Activated naive CD4-positive, alpha-beta T cell (primary cell): ENCODE measurements at places on chromosomes 16 and 17.

- DNase-seq, result peak; percentile 52
These were observed 217.3 kb downstream of the RBFOX3 start for GRCh38 chr17:79393358-79394052.

DNA sequence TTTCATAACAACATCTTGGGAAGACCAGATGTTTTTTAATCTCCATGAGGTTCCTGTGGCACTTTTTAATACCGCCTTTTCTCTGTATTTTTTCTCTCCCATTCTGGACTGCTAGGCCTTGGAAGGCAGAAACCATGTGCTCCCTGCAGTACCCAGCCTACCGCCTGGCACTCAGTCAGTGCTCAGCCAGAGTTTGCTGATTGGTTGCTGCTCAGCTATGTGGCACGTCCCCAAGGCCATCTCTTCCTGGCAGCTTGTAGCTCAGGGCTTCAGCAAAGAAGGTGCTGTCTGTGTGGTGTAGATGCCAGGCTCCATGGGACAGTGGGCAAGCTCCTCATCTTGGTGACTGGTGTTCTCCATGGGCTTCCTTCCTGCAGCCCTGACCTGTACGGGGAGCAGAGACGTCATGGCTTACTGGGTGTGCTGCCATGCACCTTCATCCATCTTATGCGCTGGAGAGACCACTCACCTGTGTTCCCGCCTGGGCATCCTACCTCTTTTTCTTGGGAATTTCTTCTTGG, 86.7 kb downstream of the CLEC16A start:
- no peak for DNase-seq

- DNase-seq, result no peak
These were observed 6.9 kb upstream of the SLC38A8 start for GRCh38 chr16:84049403-84050060.

DNA sequence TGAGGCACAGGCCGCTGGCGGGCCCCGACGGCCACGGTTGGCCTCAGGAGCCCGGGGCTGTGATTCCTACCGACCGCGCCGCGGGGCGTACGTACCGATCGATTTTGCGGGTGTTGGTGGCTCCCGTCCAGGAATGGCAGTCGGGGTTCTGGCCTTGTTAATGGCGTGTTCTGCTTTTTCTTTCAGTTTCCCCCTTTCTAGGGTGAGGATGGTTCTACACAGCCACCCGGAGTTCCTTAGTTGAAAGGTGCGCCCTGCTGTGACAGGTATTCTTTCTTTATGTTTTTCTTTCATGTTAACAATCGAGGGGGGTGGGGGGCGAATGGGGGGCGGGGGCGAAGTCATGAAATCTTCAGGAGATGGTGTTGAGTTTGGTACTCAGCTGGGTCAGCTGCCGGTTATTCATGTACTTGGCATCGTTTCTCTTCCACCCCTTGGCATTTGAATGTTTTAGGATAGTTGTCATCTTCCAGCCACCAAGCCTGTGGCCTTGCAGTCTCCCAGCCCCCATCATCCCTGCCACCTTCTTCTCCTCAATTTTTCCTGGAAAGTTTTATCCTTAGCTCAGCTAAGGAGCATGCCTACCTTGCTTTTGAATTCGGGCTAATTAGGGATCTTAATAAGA, 802 bp downstream of the CYLD start:
- DNase-seq, result no peak

DNA sequence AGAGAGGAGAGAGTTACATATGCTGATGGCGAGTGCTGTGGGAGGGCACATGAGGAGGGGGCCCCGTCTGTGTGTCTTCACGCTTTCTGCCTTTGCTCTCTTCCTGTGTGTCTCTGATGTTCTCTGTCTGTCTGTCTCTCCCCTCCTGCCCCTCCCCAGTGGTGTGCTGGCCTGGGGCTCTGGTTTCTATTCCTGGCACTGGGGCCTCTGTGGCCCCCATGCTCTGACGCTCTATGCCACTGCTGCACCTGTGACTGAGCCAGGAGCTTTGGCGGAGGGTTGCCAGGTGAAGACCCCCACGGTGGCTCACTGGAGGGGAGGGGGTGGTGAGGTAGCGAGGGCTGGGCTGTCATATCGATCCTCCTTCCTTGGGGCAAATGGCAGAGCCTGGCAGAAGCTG, 24.6 kb upstream of the BRD7 start:
- DNase-seq, result no peak

DNA sequence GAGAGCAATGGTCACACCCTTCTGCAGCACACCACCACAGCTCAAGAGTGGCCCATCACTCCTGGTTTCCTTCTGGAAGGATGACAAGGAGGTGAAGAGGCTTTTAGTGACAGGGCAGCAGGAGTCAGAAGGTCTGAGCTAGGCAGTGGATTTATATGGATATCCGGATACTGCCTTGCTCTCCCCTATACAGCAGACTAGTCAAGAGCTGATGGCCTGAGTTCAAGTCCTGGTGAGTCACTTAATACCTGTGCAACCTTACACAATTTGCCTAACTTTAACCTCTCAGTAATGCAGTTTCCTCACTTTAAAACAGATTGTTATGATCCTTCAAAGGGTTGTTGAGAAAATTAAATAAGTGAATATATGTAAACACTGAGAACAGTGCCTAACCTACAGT, 22.9 kb downstream of the MYO18A start:
- DNase-seq, result no peak

- no peak for DNase-seq
These were observed 8.2 kb downstream of the TUBG2 start for GRCh38 chr17:42667088-42667951.

DNA sequence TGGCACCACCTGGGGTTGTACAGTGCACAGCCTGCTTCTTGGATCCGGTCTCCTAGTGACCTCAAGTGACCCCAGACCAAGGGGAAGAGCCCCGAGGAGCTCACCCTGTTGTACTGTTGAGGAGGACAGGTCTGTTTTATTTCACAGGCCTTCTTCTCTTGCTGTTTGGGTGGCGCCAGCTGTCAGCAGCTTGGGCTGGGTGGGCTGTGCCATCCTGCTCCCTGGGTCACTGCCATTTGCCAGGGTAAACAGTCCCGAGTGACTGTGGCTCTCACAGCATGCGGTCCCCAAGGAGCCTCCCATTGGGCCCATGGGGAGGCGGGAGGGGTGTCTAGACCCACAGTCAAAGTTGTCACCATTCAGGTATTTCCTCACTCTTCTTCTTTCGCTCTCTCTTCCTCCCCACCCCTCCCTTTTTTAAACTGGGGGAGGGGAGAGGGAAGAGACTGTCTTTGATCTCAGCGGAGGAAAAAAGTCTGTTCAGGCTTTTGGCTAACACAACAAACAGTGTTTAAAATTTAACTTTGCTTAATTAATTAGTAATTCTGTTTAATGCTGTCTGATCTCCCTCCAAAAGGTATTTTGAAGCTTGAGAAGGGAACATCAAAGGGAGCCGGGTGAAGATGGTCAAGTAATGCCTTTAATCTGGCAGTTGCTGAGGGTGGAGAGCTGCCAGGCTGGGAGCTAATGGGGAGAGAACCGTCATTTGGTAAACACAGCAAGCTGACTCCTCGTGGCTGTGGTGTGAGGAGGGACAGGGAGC, 64.0 kb downstream of the SNX20 start:
- DNase-seq, result no peak
